Activated T-cell treated with anti-CD3 and anti-CD28 coated beads for 24 hours (primary cell): ENCODE measurements at places on chromosomes 5 and 9.

- DNase-seq, result no peak
These were observed 5.0 kb downstream of the PPARGC1B start for GRCh38 chr5:149735066-149735465.

DNA sequence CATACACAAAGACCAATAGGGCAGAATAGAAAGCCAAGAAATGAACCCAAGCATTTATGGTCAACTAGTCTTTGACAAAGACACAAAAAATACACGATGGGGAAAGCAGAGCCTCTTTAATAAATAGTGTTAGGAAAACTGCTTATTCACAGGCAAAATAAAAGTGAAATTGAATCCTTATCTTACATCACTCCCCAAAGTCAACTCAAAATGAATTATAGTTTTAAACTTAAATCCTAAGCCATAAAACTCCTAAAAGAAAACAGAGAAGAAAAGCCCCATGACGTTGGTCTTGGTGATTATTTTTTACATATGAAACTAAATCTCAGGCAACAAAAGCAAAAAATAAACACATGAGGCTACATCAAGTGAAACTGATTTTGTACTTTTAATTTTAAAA lies 46.8 kb downstream of the CHSY3 start:
- DNase-seq, result no peak

DNA sequence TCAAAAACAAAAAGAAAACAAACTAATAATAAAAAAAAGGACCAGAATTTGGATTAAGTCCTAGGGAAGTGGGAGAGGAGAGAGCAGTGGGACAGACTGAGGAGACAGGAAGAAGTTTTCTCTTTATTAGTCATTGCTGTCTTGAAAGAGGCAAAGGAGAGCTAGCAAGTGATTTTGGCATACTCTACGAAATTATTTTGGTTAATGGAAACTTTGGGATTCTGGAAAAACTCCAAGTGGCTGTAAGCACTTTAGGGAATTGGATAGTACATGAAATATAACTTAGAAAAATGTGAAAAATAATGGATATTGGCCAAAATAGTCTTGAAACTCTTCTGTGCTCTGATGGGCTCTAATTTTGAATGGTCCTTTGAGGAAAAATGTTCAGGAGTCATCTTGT lies 1641.8 kb upstream of the WWC1 start:
- DNase-seq, result no peak

- no peak for DNase-seq
These were observed 27.8 kb upstream of the ALDOB start for GRCh38 chr9:101463397-101463796.

DNA sequence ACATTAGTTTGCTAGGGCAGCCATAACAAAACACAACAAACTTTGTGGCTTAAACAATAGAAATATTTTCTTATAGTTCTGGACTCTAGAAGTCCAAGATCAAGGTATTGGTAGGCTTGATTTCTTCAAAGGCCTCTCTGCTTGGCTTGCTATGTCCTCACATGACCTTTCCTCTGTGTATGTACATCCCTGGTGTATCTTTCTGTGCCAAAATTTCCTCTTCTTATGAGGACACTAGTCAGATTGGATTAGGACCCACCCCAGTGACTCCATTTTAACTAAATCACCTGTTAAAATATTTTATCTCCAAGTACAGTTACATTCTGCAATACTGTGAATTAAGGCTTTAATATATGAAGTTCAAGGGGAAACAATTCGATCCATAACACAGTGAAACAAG lies 168.9 kb upstream of the CCNH start:
- DNase-seq, result no peak

DNA sequence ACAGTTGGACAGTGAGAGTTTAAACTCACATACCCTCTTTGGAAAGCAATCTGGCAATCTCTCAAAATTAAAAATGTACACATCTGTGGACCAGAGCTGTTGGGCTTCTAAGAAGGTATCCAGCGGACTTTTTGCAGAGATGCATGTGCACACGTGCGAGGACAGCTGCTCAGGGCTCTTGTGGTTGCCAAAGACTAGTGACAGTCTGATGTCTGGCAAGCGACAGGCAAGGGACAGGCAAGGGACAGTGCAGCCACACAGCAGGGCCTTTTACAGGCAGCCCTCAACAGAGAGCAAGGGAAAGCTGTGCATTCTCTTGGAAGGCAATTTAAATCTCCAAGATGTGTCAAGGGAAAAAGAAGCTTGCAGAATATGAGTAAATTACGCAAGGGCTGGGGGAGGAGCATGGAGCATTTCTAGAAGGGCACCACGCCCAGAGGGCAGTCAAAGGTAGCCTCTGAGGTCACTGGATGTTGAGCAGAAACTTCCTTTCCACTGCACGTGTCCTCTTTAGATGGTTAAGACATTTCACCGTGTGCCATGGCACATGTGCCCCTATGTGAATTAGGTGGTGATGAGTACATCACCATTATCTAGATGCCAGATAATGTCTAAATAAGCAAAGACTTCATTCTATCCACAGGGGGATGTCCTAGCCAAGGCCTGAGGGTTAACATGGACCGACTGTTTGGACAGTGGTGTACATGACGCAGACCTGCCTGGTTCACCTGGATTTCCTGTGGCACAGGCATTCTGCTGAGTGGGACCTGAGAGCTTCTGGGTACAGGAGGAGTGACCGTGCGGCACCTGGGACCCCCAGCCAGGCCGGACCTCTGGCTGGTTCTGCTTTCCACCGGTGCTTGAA lies 9.1 kb downstream of the GFPT2 start:
- no peak for DNase-seq

DNA sequence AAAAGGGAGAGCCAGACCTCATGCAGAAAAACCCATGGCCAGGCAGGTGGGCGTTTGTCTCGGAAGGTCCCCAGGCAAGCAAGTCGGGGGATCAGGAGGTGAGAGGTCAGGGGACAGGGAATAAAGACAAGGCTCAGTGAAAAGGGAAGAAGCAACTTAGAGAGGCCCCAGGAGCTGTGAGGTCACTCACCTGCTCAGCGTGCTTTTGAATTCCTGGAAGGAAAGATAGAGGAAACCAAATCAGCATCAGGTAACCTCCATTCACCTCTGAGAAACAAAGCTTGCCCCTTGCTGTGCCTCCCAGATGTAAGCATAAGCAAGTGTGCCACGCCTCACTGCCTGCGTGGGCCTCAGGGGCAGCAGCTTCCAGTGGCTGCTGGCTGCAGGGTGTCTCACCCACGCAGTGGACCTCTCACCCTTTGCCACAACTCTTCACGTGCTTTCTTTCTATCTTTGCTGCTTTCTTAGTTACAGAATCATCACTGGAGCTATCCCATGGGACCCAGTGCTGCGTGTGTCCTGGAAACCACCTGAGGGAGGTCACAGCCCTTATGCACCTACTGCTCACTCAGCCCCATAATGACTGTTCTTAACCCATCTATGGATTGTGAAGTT lies 6.0 kb downstream of the TRIM7 start:
- DNase-seq, result no peak

GRCh38 chr5:159095151-159095721 lies 4.5 kb downstream of the EBF1 start:
- no peak for DNase-seq

- no peak for DNase-seq
These were observed 15.6 kb upstream of the FOXD1 start for GRCh38 chr5:73464016-73464745.

DNA sequence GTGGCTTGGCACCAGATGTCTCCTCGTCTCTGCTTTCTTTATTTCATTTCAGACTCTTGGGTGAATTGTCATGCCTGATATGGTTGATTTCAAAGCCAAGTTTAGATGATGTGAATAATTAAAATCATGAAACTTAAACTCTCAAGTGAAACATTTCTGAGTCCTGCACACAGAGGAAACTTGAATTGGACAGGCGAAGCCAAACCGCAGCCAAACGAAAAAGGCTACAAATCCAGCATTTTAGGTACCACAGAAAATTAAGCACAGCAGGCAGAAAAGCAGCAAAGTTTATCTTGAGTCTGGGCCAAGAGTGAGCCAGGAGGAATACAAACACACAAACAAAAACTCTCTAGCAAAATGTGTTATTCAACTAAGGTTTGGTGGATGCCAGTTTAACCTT lies 659.8 kb upstream of the KLF4 start:
- DNase-seq, result no peak

GRCh38 chr5:58279259-58279658 lies 180.6 kb downstream of the PLK2 start:
- no peak for DNase-seq

- no peak for DNase-seq
These were observed 888 bp downstream of the RABGAP1 start for GRCh38 chr9:122941582-122942234.

GRCh38 chr9:136856079-136856476 lies 3.9 kb downstream of the MAMDC4 start:
- DNase-seq, result no peak

DNA sequence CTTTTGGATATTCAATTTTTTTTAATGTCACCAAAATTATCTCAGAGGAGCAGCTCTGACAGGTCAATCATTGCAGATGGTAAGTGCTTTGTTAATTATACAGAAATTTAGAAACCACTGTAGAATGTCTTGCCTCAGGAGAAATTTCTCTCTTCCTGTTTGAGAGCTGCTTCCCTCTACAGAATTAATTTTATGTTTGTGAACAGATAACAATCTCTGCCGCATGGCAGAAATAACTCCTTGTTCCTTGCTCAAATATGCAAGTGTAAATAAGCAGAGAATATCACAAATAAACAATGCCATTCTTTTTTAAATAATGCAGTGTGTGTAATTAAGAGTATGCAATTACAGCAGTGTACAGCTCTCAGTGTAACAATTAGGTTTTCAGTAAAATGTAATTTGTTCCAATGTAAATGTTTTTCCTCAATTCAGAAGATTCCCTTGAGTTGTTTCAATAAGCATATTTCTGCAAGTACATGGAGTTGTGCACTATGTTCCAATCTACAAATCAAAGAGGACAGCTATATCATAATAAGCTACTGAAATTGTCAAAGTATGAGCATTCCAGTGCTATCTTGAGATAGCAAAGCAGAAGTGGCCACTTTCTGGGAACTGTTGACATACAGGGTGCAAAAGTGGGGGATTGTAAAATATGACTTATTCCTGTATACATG lies 1012.8 kb downstream of the MAT2B start:
- no peak for DNase-seq

GRCh38 chr9:136994180-136994887 lies 2.0 kb downstream of the CLIC3 start:
- no peak for DNase-seq

- no peak for DNase-seq
These were observed 482 bp downstream of the NFIB start for GRCh38 chr9:14313378-14313940.

DNA sequence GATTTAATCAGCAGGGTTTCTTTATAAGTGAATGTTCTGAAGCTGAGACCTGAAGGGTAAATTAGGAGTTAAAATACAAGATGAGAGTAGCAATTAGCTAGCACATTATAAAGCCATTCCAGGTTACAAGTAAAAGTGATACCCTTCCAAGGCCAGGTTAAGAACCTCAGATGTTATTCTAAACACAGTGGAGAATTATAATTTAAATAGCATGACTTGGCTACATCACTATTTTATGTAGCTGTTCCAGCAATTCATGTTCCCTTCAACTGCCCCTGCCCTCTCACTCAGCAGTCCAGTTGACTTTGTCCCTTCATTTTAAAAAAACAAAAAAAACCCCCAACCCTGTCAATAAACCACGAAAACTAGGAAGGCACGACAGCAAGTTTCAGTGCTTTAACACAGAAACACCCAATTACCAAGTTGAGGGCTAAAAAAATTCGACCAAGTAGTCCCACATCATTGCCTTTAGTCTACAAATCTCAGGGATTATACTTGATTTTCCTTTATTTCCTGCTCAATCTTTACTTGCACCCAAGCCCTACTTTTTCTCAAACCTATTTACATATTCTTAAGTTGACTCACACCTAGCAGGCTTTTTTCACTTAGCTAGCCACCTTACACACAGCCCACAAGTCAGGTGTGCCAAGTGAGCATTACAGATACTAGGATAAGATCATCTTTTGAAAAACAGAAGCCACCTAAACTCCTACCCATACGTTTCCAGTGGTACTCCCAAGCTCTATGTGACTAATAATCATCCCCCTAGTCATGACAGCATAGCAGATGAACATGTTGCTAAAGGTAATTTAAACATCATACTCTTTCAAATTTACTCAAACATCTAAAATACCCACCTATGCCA lies 3.4 kb downstream of the RPL37 start:
- DNase-seq, result no peak

DNA sequence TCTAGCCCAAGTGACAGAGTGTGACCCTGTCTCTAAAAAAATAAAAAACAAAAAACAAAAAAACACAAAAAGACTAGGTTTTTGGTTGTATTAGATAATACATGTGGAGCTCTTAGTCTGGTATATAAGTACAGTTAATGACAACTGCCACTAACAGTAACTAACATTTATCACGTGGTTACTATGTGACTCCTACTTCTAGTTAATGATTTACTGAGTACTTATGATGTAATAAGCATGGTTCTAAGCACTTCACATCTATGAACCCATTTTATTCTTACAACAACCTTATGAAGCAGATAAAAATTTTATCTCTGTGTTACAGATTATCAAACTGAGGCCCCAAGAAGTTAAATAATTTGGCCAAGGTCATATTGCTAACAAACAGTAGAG lies 6.1 kb upstream of the TMEFF1 start:
- no peak for DNase-seq

GRCh38 chr5:62182802-62183201 lies 123.2 kb upstream of the KIF2A start:
- DNase-seq, result no peak

GRCh38 chr5:39062530-39062929 lies 11.7 kb downstream of the RICTOR start:
- no peak for DNase-seq

DNA sequence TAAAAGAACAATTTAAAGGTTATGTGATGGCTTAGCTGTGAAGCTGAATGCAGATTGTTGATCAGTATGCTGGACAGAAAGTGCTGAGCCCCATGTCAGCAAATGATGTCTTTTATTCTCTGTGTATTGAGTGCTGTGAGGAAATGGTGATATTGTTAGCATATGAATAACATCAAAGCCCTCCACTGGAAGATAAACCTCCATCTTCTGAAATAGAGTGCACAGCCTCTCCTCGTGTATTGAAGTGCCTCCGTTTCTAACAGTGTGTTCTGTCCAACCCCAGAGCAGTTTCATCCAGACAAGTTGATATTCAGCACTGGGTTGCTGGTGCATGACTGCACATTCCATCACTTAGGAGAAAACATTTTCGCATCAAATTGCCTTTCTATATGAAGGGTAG lies 242.9 kb downstream of the CSNK1G3 start:
- no peak for DNase-seq

GRCh38 chr9:81588148-81588871 lies 101.0 kb downstream of the TLE1 start:
- DNase-seq, result no peak

- DNase-seq, result no peak
These were observed 183.2 kb upstream of the POU5F2 start for GRCh38 chr5:93924628-93925027.
